ENCODE measurements at places on chromosomes 6 and 20.

DNA sequence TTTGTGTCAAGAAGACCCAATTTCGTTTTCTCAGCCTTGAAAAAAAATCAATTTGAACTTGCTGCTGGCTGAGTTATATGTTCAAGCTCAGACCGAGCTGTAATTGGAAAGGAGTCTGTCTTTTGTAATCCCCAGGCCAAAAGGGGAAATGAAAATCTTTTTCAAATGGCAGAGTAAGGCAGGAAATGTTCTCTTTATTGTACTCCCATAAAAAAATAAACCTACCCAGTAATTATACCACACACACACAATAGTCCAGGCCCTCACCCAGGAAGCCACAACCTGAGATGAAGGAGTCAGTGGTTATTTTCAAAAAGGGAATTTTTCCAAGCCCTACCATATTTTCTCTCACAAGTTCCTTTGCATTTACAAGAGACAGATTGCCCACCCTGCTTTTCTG lies 45.3 kb downstream of the CLIC5 start:
- no peak for DNase-seq

DNA sequence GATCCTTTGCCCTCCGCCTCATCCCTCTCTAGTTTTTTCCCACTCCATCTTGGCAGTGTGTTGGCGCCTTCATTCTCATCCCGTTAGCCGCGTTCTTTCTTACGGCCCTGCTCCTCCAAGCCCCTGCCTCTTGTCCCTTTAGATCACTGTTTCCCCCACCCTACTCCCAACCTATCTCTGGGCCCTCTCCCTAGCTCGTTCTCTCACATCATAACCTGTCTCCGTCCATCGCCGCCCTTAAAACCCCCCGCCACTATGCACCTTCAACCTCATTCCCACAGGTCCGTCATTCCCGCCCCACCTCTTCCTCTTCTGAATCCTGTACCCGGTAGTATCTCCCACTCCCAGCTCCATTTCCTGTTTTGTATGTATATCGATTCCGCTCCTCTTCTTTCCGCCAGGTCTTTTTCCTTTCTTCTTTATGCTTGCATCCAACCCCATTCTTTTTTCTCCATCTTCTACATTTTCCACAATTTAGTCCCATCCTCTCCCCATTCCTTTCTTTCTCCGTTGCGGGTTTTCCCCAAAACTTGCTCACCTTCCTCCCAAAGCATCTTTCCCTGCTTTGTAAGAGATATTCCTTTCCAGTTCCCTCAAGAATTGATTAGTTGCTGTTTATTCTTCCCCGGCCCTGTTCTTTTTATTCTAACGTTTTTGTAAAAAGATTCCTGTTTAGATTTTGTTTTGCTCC lies 671 bp downstream of the EFHC1 start:
- no peak for DNase-seq

DNA sequence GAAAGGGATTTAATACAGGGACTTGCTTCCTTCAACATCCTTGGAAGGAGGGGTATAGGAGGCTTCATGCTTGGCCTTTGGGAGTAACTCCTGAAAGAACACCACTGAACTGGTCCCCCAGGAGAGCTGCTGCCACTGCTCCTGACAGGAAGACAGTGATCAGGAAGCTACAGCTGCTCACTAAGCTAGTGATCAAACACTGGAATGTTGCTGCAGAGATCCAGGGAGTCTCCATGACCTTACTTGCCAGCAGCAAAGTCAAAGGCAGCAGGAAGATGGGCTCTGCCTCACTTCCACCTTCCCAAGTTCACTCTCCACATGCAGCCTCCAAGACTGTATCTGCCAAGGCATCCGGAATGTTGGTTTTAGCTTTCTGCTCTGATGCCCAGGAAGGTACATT lies 31.8 kb downstream of the PIM1 start:
- DNase-seq = no peak

- no peak for DNase-seq
Observed at GRCh38 chr6:143965503-143966171, 42.4 kb downstream of the PLAGL1 start.

GRCh38 chr6:114735025-114735735 lies 392.4 kb upstream of the HS3ST5 start:
- no peak for DNase-seq

DNA sequence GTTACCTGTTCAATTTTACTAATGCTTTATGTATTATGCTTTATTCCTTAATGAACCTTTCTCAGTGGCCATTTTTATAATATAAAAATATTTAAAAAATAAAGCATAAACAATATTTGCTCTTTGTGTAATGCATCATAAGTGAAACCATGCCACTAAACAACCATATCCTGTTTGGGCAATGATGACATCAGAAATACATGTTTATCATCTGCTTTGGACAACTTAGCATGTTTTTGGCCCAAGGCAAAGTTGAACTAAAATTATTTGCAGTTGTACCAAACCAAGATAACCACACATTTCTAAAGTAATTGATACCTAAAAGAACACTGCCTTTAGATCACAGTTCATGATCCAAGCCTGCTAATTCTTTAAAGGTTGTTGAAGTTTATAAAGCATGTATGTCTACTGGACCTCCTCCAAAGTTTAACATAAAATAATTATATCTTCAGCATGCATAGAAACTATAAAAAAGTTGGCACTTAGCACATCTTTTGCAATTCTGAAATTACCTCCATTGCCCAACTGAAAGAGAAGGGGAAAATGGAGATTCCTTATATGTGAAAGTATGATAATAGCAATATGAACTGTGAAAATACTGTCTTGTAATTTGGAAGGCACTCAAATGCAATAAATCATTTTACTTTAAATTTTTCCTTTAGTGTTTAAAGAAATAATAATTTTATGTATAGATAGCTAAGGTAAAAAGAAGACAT lies 325.6 kb upstream of the RUNX2 start:
- DNase-seq = no peak

DNA sequence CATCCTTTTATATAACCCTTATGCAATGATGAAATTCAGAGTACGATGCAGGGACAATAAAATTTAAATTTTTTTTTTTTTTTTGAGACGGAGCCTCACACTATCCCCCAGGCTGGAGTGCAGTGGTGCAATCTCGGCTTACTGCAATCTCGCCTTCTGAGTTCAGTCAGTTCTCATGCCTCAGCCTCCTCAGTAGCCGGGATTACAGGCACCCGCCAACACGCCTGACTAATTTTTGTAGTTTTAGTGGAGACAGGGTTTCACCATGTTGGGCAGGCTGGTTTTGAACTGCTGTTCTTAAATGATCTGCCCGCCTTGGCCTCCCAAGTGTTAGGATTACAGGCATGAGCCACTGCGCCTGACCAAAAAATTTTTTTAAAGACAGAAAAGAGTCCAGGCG lies 15.2 kb downstream of the MTO1 start:
- DNase-seq = no peak

GRCh38 chr6:1603708-1604107 lies 6.0 kb upstream of the FOXC1 start:
- DNase-seq = no peak

DNA sequence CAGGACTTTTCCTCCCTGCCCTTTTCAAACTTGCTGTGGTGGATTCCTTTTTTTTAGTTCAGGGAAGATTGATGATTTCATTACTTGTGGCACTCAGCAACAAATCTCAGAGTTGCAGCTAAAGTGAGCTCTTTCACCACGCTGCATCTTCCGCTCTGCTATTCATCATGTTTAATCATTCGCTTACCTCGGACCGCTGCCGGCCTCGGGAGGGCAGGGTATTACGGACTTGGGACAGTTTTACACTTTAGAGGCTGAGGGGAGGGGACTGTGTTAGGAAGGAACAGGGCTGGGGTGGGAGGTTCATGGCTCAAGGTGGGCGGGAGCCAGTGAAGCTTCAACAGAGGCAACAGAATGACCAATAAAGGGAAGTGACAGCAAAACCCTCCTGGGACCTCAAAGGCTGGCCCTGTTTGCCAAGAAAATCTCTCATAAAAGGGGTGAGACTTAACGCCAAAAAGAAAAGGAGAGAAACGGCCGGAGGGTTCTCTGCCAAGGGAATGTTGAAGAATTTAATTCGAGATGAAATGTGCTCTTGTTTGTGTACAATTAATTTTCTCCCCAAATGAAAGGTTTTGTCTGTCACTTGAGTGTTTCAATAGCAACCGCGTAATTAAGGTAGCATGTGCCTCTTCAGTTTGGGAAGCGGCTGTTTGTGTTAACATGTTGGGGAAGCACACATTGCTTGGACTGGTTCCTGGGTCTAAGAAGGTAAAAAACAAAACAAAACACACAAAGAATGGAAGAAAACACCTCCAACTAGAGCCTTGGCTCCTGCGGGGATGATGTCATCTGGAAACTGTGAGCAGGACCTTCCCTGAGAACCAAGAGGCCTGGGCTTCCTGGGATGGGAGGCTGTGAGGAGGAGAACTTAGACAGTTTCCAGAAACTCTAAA lies 72.5 kb upstream of the SULF2 start:
- DNase-seq = no peak

- no peak for DNase-seq
Observed at GRCh38 chr6:43728586-43728985, 41.0 kb upstream of the MRPS18A start.

- DNase-seq = peak; percentile 71
Observed at GRCh38 chr20:37564388-37565133, 36.9 kb upstream of the BLCAP start.

GRCh38 chr20:20786428-20786827 lies 74.0 kb upstream of the RALGAPA2 start:
- DNase-seq = no peak

DNA sequence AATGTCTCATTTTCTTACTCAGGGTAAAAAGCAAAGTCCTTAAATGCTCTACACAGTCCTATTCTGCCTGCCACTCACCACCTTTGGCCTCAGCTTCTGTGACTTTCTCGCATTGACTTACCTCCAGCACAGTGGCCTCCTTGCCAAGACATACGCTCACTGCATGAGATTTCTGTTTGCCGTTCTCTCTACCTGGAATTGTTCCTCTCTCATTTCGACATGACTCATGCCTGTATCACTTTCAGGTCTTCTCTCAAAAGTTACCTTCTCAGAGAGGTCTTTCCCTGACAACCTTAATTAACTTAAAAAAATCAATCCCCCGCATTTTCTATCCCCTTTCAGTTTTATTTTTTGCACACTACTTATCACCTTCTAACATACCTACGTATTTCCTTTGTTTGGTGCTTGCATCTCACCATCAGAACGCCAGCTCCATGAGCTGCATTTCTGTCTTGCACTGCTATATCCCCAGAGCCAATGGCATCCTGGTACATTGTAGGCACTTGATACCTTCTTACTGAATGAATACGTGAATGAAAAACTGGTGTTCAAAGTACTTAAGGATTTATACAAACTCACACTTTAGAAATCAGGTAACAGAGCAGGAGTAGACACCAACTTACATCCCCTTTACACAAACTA lies 24.5 kb downstream of the TENT5A start:
- no peak for DNase-seq

- no peak for DNase-seq
Observed at GRCh38 chr6:1251198-1252155, 60.4 kb upstream of the FOXQ1 start.

- DNase-seq = no peak
Observed at GRCh38 chr6:169156108-169156792, 97.4 kb downstream of the THBS2 start.

- DNase-seq = no peak
Observed at GRCh38 chr6:112021691-112022310, 32.1 kb upstream of the CCN6 start.

DNA sequence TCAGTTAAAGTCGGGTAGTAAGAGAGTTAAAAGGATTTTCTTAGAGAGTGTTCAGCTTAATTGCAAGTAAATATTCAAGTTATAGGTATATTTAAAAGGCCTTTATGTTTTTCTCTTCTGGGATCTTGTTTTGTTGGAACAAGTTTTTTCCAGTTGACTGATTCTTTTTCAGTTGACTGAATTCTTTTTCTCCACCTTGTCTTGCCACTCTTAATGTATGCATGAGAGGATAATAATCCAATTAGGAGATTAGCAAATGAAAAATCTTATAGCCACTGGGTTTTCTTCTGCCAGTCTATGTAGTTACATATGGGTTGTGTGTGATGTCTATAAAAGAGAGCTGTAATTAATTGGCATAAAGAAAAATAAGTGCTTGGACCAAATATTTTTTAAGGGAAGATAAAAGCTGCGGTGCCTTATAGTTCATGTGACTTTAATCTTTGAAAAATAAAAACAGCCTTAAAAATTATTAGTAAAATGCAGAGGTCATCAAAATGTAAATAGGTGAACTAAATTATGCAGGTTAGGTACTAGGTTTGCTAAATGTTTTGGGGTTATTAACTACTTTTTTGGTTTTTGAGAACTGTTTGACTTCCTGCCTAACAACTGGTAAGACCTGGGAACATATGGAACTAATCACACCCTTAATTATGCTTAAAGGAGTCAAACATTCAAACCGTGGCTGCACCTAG lies 367.2 kb downstream of the HTR1B start:
- no peak for DNase-seq

DNA sequence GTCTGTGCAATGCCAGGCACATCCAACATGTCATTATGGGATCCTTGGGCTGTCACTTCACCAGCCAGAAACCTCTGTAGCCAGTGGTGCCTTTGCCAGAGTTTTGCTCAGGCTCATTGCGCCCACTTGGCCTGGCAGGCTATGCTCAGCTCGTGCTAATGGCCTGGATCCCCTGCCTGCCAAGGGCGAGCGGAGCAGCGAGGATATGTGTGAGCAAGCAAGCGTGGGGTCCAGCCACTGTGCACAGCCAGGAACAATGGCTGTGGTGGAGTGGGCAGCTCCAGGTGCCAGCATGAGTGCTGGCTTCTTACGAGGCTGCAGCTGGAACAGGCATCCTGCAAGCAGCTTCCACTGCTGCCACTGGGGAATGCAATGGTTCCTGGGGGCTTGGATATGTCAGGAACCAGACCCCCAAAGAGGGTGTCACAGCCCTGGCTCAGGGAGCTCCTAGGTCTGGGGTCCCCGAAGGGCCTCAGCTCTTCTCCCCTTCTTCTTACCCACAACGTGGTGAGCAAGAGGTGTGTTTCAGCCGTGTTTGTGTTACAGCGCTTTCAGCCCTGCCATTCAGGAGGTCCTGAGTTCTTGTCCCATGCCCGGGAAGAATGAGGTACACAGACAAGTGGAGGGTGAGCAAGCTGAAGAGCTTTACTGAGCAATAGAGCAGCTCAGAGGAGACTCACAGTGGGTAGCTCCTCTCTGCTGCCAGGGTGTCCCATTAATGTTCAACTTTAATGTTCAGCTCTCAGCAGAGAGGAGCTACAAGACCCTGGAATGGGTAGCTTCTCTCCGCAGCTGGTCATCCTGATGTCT lies 22.3 kb upstream of the TOP1 start:
- no peak for DNase-seq

GRCh38 chr20:22719167-22719591 lies 134.8 kb upstream of the FOXA2 start:
- DNase-seq = no peak
